ENCODE measurements at places on chromosomes 11 and 22.
A peak's percentile ranks its signal among the peaks of the same experiment; 100 is the strongest.

- peak; percentile 56 for DNase-seq
Observed at GRCh38 chr22:39094717-39095389, 2.2 kb upstream of the APOBEC3H start.

GRCh38 chr11:113119074-113119473 is 157.9 kb downstream of the NCAM1 start:
- no peak for DNase-seq

- DNase-seq, result no peak
Observed at GRCh38 chr11:109416601-109417000, 5.4 kb upstream of the C11orf87 start.

DNA sequence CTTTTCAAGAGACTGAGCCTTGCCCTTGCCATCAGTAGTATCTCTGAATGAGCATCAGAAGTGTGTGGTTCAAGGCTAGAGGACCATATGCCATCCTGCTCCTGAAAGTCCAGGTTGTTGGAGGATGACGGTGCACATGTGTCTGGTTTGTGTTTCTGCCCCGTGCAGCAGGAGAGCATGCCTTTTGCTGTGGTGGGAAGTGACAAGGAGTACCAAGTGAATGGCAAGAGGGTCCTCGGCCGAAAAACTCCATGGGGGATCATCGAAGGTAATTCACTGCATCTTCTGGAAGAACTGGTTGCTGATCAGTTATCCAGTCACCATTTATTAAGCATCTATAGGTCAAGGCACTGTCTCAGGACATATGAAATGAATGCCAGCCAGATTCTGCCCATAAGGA is 6.1 kb upstream of the WBP2NL start:
- DNase-seq, result no peak

Measured in CD4-positive, alpha-beta T cell treated with Interleukin-12 subunit alpha and Interleukin-12 subunit beta, for 1 hour (primary cell).